Activated CD4-positive, alpha-beta memory T cell treated with anti-CD3 and anti-CD28 coated beads for 36 hours (primary cell): ENCODE measurements at places on chromosomes 11 and 22. TPM values are rescaled to one million over a fixed set of nuclear protein-coding genes. Genes with fewer than 3 reads are reported as not detected.

Gene OR51I1
- total RNA-seq = not detected

Gene DEAF1
- 50.5 TPM for total RNA-seq

- H3K4me1 ChIP-seq = peaks cover 62% of the 10 kb centered on the region
- DNase-seq = peak; percentile 34
- H3K36me3 ChIP-seq = peaks cover 18% of the 10 kb centered on the region
- H3K27ac ChIP-seq = peak overlapping the region; percentile 89
- no peak overlapping the region for H3K4me3 ChIP-seq
These were observed 46.9 kb downstream of the MICAL2 start for GRCh38 chr11:12157241-12157661.

DNA sequence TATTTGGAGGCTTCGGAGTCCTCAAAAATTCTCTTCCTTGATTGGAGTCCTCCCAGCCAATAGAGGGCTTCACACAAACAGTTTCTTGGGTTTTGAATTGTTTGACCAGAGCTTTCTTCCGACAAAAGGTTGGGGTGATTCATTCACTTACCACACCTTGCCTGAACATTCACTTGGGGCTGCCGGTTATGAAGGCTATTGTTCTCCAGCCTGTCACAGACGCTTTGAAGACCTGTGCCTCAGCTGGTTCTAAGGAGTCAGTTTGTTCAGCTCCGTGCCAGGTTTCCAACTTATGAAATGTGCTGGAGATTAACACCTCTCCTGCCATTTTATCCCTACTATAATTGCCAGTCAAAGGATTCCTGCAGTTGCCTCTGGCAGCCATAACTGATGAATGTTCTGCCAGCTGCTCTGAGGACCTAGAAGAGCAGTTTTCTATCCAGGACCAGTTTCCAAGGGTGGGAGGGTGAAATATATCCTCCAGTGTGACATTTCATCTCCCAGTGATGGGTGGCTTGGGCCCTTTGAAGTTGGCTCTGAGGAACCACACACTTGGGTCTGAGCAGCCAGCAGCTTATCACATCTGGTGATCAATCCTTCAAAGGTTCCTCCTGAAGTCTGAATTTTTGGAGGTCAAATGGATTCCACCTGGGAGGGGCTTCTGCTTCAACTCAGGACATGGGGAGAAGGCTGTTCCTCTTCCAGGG lies 31.4 kb downstream of the LIMK2 start:
- no peaks in the 10 kb centered on the region for H3K27me3 ChIP-seq
- no peak for DNase-seq
- H3K36me3 ChIP-seq = peaks cover 9% of the 10 kb centered on the region
- no peak overlapping the region for H3K4me3 ChIP-seq

Gene OR10A2
- total RNA-seq = not detected

Gene ACTN3
- 0.24 TPM for total RNA-seq

GRCh38 chr11:78074756-78075155 lies 4.9 kb downstream of the NDUFC2 start:
- H3K4me1 ChIP-seq = peaks cover 34% of the 10 kb centered on the region
- H3K27ac ChIP-seq = no peak overlapping the region
- no peak overlapping the region for H3K4me3 ChIP-seq
- no peak for DNase-seq
- peaks cover 11% of the 10 kb centered on the region for H3K36me3 ChIP-seq

Gene YPEL4
- 0.73 TPM for total RNA-seq

Gene TYR
- total RNA-seq = not detected

- peaks cover 29% of the 10 kb centered on the region for H3K36me3 ChIP-seq
- no peak for DNase-seq
These were observed 19.9 kb downstream of the F2 start for GRCh38 chr11:46738887-46739286.

- peaks cover 10% of the 10 kb centered on the region for H3K4me1 ChIP-seq
- H3K27me3 ChIP-seq = no peaks in the 10 kb centered on the region
- no peak for DNase-seq
- H3K4me3 ChIP-seq = no peak overlapping the region
- H3K27ac ChIP-seq = no peak overlapping the region
These were observed 2.0 kb downstream of the P2RX3 start for GRCh38 chr11:57340039-57340615.

Gene HMGXB4
- 35.7 TPM for total RNA-seq

GRCh38 chr11:28799316-28799715 lies 691.1 kb downstream of the METTL15 start:
- H3K4me3 ChIP-seq = no peak overlapping the region
- H3K27ac ChIP-seq = no peak overlapping the region
- DNase-seq = no peak
- H3K36me3 ChIP-seq = no peaks in the 10 kb centered on the region

Gene TMPRSS5
- total RNA-seq = 1.1 TPM

Gene PICK1
- total RNA-seq = 16.0 TPM

GRCh38 chr11:69018924-69019323 lies 5.9 kb upstream of the MRGPRF start:
- H3K36me3 ChIP-seq = no peaks in the 10 kb centered on the region
- H3K27me3 ChIP-seq = peaks cover 3% of the 10 kb centered on the region
- H3K27ac ChIP-seq = no peak overlapping the region
- H3K4me3 ChIP-seq = no peak overlapping the region

GRCh38 chr11:115256397-115257197 lies 247.6 kb downstream of the CADM1 start:
- DNase-seq = no peak
- H3K27ac ChIP-seq = no peak overlapping the region
- peaks cover 6% of the 10 kb centered on the region for H3K4me1 ChIP-seq
- H3K36me3 ChIP-seq = no peaks in the 10 kb centered on the region
- H3K4me3 ChIP-seq = no peak overlapping the region
- peaks cover 7% of the 10 kb centered on the region for H3K27me3 ChIP-seq
